ENCODE measurements at places on chromosomes 12 and 14.

- no peak for DNase-seq
Measured at GRCh38 chr14:38522724-38523123, 266.8 kb upstream of the CLEC14A start.

DNA sequence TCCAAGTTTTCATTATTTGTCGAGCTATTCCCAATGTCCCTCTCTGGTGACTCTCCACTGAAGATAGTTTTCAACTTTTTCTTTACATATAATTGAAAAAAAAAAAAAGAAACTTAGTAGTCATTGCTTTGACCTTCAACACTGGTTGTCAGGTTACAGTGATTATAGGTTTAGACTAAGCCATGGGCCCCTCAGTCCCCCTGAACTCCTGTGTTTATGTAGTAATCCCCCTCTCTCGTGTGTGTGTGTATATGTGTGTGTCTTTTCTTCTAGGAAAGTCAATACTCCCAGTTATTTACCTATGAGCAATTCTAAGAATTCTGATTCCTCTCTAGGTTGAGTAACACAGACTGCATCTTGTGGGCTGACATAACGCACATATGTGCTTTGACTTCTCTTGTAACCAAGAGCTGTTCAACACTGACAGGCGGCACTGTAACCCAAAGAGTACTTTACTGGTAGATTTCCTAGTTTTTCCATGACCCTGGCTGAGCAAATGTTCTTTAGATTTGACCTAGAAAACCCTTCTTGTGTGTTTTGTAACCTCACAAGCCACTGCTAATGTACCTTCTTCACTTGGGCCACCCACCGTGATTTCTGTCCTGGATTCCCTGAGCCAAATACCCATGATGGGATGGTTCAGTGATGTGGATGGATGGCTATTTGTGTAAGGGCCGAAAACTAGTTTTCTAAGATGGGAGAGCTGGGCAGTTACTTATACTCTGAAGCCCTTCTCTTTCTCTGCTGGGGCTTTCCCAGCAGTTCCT lies 15.0 kb upstream of the MANSC4 start:
- DNase-seq = no peak

DNA sequence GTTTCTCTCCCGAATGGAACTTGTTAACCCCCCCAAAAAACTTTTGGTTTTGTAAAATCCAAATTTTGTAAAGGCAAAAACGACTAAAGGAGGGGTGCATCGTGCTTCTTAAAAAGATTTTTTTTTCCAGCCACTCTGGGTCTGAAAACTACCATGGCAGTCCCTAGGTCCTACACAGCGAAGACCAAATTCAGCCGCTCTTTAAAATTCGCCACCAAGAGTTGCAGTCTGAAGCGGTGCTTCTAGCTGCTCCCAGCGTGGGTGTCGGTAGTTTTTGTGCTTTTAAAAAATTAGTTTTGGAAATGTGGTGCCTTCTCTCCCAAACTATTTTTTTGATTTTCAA lies 873 bp upstream of the GSC start:
- no peak for DNase-seq

GRCh38 chr14:103393676-103394626 lies 8.7 kb downstream of the MARK3 start:
- no peak for DNase-seq

DNA sequence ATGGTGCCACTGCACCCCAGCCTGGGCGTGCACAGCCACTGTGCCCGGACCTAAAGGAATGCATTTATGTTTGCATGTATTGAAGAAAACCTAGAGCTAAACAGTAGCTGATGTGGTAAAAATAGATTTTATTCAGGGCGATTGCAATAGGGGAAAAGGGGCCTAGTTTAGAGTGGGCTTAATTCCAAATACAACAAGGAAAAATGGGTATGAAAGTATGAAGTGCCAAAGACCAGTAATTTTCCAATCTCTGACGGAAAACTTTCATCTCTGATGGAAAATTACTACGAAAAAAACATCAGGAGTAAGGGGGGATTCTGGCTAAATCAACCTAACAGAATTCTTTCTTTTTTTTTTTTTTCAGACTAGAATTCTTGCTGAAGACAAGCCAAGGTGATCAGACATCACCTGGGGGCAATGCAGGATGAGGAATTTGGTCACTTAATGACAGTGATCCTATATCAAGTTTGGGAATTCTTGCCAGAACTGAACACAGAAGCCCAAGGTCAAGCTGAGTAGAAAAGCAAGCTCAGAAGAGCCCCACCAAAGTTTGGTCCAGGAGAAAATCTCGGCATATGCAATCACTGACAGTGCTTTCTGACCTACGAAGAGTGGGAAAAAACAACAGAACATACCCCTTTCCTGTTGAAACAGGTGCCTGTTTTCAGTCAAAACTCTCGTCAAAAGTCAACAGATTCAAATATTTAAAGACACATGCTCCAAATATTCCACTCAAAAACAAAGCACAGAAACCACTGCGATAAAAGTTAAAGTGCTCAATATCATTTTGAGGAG lies 13.7 kb upstream of the APOBEC1 start:
- DNase-seq = no peak

DNA sequence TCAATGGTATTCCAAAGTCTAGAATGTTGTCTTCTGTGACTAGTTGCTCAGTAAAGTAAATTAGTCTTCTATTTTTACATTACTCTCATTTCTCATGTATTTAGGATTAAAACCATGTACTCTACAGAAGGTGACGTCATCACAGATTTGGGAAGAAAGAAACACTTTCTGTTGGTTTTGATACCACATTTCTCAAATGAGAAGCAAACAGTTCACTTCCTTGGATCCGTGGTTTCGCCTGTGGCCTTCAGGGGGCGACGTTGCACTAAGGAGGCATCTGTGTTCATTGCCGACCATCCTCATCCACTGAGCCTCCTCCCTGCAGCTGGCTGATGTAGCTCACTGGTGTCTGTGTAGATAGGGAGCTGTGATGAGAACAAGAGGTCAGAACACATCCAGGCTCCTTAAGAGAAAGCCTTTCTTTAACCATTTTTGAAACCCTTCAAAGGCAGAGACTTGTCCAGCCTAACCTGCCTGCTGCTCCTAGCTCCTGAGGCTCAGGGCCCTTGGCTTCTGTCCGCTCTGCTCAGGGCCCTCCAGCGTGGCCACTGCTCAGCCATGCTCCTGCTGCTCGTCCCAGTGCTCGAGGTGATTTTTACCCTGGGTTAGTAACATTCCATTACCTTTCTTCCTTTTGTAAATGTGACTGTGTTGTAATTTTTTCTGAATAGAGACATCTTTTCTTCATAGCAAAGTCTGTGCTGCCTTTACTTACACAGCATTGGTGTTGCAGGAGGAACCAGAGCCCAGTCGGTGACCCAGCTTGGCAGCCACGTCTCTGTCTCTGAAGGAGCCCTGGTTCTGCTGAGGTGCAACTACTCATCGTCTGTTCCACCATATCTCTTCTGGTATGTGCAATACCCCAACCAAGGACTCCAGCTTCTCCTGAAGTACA lies 220.6 kb upstream of the OR4E1 start:
- no peak for DNase-seq

- DNase-seq = no peak
Measured at GRCh38 chr14:52922656-52923055, 28.2 kb downstream of the FERMT2 start.

All from vagina (tissue), 2 donors.